Omental fat pad (tissue), 4 donors: ENCODE measurements at places on chromosomes 11 and 22. TPM values are rescaled to one million over a fixed set of nuclear protein-coding genes. Genes with fewer than 3 reads are reported as not detected.

Gene MOV10L1
- total RNA-seq, result 1.3 TPM

Gene CAVIN3
- 99.1 TPM for total RNA-seq

Gene HBB
- 160 TPM for total RNA-seq

Gene CALCA
- not detected for total RNA-seq

Gene GRIA4
- total RNA-seq, result not detected

Gene RBM4
- total RNA-seq, result 63.1 TPM

Gene RASD2
- 0.96 TPM for total RNA-seq

Gene GNG3
- not detected for total RNA-seq

Gene OR51E1
- 2.4 TPM for total RNA-seq

Gene TMEM191B
- not detected for total RNA-seq

Gene AQP11
- total RNA-seq, result 0.84 TPM

Gene DCHS1
- total RNA-seq, result 20.2 TPM

Gene MMP27
- not detected for total RNA-seq

Gene GRAP2
- 9.5 TPM for total RNA-seq

Gene GRK3
- 25.9 TPM for total RNA-seq

Gene PKDREJ
- not detected for total RNA-seq

Gene PRR33
- total RNA-seq, result not detected

Gene MISFA
- not detected for total RNA-seq

Gene MAPK8IP2
- 3.1 TPM for total RNA-seq

Gene RASGRP2
- 17.3 TPM for total RNA-seq

Gene CHRNA10
- total RNA-seq, result 1.1 TPM

Gene LMO1
- not detected for total RNA-seq

Gene SCN3B
- total RNA-seq, result 2.0 TPM

Gene MUC5B
- total RNA-seq, result not detected

Gene OR51B6
- not detected for total RNA-seq

Gene PHLDA2
- 3.8 TPM for total RNA-seq

Gene NCF4
- total RNA-seq, result 31.6 TPM

Gene SLC39A13
- total RNA-seq, result 41.5 TPM

Gene SLC22A25
- not detected for total RNA-seq

Gene APOA4
- total RNA-seq, result 1.1 TPM

Gene NEFH
- 1.4 TPM for total RNA-seq

Gene FGF3
- not detected for total RNA-seq

Gene C11orf42
- not detected for total RNA-seq

Gene MYBPC3
- total RNA-seq, result 0.24 TPM

Gene HEPHL1
- total RNA-seq, result not detected

Gene RRAS2
- 33.9 TPM for total RNA-seq

Gene ART5
- not detected for total RNA-seq

Gene DLG2
- 10.8 TPM for total RNA-seq

Gene OR52W1
- not detected for total RNA-seq

Gene MLC1
- total RNA-seq, result not detected

Gene MS4A6A
- 216 TPM for total RNA-seq

Gene OR8G5
- not detected for total RNA-seq

Gene ACO2
- 151 TPM for total RNA-seq

Gene LRRN4CL
- 41.5 TPM for total RNA-seq

Gene DEPDC7
- 1.8 TPM for total RNA-seq

Gene KIAA0930
- 50.3 TPM for total RNA-seq

Gene TIMP3
- total RNA-seq, result 561 TPM

Gene CHADL
- total RNA-seq, result 0.56 TPM

Gene SPDYC
- total RNA-seq, result not detected

Gene HTR3A
- total RNA-seq, result not detected

Gene SCT
- not detected for total RNA-seq

Gene POLA2
- total RNA-seq, result 8.3 TPM

Gene POU2AF2
- total RNA-seq, result not detected

Gene SHANK3
- 3.3 TPM for total RNA-seq

Gene APOL3
- 58.0 TPM for total RNA-seq
